ENCODE measurements at places on chromosomes 16 and 17. TPM values are rescaled to one million over a fixed set of nuclear protein-coding genes. Genes with fewer than 3 reads are reported as not detected.

GRCh38 chr16:4574919-4575705 lies 19.0 kb downstream of the C16orf96 start:
- DNase-seq = no peak

GRCh38 chr16:88810166-88810911 lies 1.4 kb downstream of the APRT start:
- no peak for DNase-seq

DNA sequence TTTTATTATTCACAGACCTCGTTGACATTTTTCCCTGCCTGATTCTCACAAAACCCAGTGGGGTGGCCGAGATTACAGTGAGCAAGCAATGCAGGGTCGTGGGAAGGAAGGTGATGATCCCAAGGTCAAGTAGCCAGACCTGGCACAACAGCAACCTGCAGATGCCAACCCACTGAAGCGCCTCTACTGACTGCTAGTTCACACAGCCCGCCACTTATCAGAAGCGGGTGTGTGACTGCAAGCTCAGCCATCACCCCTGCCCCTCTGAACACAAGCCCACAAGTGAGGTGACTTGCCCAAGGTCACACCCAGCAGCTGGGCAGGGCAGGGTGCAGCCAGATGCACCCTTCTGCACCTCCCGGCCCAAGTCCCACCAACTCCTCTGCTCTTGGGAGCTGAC lies 7.1 kb downstream of the TFAP4 start:
- no peak for DNase-seq

GRCh38 chr17:20929334-20929733 lies 113.5 kb downstream of the USP22 start:
- DNase-seq = no peak

Gene ATF7IP2
- total RNA-seq = 19.4 TPM
